Activated CD4-positive, alpha-beta T cell treated with anti-CD3 and anti-CD28 coated beads, Interleukin-2, amount 50 U/mL, for 1 hour (primary cell): ENCODE measurements at places on chromosomes 2 and 18.

DNA sequence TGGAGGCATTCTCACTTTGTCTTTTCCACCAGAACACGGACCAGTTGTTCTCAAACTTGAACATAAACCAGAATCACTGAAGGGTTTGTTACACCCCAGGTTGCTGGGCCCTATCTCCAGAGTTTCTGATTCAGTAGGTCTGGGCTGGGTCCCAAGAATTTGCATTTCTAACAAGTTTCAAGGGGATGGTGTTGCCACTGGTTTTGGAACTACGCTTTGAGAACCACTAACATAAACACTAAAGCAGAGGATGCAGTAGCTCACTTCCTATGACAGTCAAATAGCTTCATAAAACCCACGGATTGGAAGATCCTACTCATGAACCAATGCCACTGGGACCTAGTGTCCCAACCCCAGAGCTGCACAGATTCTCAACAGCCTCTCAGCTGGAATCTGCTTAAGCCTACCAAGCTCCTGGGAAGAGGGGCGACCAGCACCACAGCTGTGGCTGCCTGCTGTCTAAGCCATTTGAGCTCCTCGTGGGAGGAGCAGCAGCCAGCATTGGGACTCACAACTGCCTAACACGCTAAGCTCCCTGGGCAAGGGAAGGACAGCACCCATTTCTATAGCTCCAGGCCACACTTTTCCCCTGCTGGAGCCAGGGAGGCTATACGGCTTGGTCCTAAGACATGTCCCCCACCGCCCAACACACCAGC lies 62.5 kb downstream of the C1D start:
- DNase-seq: no peak

- no peak for DNase-seq
Observed at GRCh38 chr2:241901500-241902351, 32.2 kb downstream of the RTP5 start.

DNA sequence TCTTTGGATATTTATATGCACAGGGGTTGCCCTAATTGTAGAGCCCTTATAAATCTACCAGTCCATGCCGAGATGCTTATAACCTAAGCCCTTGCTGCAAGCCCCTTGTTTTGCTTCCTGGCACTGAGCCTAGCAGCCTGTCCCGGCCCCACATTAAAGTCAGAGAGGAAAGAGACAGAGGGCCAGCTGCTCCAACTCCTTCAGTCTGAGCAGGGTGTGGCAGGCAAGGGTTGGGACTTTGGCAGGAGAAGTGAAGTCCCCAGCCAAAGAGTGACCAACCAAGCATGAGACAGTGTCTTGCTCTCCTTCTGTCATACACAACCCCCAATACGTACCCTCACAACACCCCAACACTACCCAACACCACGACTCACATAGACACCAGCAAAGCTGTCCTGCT lies 54.7 kb upstream of the FZD7 start:
- DNase-seq: no peak

GRCh38 chr2:144690771-144691170 lies 170.9 kb upstream of the ZEB2 start:
- DNase-seq: no peak

- no peak for DNase-seq
Observed at GRCh38 chr2:7685342-7686015, 768.3 kb downstream of the RNF144A start.

DNA sequence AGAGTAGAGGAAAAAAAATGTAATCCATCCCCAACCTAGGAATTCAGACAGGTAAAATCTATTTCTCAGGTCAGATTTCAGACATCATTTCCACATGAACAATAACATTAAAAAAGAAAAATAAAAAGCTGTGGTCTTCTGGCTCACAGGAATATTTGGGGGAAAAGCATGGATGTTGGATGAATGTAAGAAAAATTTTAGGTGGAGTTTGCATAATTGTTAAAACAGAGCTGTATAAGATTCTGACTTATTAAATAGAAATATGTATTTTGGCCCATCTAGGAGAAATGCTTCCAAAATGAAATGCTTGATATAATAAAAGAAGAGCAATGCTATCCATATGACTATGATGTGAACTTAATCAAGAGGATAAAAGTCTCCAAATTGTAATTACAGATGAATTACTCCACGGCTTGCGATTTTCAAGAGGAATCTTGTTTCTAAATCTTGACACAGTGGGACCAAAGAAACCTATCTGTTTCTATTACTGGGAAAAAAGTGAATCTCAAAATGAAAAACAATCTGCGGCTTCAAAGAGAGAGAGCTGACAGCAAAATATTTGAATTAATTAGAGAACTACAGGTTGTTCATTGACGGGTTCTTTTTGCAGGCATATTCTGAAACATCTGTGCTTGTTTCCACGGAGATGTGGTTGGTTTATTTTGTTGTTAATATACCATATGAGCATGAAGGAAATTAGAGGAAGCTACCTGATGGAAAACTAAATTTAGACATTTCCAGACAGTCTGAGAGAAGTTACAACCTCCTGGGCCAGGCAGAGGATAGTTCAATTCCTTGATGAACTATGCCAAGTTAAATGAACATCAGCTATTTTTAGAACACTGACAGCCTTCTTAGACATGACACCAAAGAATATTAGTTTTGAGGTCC lies 468.7 kb downstream of the PID1 start:
- DNase-seq: no peak

- DNase-seq: no peak
Observed at GRCh38 chr2:235551965-235552364, 58.1 kb downstream of the AGAP1 start.

- DNase-seq: no peak
Observed at GRCh38 chr18:55189972-55190371, 230.7 kb upstream of the CCDC68 start.

DNA sequence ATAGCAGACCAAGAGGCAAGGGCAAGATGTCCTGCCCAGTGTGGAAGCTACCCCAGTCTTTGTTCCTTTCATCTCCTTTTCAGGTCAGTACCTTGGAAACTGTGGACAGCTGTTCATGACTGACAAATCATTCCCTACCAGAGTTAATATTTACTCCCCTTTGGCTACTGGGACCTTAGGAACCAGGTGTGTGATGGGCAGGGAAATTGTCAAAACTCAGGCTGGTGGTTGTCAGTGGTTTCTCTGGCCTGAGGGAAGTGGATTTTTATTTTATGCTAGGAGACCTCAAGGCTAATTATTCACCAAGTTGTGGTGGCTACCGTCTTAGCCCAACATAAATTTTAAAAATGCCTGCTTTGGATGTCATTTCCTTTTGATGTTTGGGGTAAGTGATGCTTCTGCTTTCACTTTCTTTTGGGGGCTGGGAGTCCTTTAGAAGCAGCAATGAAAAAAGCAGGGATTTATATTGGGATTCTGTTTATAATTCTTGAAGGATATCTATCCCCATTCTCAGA lies 119.3 kb downstream of the SETBP1 start:
- no peak for DNase-seq

DNA sequence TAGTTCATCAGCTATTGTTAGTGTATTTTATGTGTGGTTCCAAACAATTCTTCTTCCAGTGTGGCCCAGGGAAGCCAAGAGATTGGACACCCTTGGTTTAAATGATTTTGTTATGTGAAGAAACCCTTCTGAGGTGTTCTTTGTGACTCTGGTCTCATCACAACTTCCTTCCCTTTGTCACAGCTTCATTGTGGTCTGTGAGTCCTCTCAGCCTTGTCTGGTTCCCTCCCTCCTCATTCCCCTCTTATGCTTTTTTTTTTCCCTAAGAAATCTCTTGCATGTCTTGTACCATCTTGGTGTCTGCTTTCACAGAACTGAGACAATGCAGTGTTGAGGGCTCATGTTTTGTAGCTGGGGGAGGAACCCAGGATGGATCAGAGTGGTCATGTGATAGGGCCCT lies 118.9 kb downstream of the TMEM182 start:
- no peak for DNase-seq

DNA sequence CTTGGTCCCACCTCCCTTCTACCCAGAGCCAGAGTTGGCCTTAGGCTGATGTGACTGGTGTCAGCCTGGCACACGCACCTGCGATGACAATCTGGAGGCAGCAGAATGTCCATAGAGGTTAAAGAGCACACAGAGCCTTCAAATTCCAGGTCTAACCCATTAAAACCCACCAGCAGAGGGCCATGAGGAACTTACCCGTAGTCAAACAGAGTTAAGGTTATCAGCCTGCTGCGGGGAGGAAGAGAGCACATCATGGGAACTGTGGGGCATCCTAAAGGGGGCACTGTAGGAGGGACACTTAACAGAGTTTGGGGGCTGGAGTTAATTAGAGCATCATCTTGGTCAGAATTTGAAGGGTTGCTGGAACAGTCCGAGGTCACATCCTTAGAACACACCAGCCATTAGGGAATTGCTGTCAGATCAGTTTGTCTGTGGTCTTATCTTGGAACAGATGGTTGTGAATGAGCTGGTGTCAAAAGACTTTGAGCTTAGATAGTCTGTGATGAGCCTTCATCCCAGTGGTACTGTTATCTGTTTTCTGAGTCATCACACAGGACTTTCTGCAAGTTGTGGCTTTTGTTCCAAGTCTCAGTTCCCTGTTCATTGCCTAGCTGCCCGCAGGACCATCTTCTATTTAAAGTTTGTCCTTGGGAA lies 248.6 kb downstream of the LOXHD1 start:
- DNase-seq: no peak

- no peak for DNase-seq
Observed at GRCh38 chr2:112891385-112891831, 19.6 kb upstream of the IL37 start.

DNA sequence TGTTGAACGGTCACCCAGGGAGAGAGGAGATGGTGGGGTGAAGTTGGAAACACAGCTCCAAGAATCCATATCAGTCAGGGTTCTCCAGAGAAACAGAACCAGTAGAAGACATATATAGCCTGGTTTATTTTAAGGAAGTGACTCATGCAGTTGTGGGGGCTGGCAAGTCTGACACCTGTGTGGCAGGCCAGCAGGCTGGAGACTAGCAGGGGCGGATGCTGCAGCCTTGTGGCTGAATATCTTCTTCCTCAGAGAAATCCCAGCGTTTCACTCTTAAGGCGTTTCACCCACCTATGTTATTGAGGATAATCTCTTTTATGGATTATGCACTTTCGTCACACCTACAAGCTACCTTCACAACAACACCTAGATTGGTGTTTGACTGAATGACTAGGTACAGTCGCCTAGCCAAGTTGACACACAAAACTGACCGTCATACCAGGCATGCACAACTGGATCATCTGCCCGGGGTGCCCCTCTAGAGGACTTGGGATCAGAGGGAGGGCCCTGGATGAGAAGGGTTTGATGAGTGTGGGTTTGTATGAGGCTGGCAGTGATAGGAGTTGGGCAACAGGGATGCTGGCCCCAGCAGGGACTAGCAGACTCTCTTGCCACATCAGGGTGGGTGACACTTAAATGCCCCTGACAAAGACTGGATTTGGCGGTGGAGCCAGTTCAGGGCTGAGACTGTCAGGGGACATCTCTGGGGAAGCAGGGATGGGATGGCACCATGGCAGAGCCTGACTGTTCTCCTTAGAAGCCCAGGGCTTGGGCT lies 23.4 kb downstream of the MROH2A start:
- DNase-seq: no peak

- no peak for DNase-seq
Observed at GRCh38 chr2:164335128-164335527, 286.2 kb downstream of the GRB14 start.

DNA sequence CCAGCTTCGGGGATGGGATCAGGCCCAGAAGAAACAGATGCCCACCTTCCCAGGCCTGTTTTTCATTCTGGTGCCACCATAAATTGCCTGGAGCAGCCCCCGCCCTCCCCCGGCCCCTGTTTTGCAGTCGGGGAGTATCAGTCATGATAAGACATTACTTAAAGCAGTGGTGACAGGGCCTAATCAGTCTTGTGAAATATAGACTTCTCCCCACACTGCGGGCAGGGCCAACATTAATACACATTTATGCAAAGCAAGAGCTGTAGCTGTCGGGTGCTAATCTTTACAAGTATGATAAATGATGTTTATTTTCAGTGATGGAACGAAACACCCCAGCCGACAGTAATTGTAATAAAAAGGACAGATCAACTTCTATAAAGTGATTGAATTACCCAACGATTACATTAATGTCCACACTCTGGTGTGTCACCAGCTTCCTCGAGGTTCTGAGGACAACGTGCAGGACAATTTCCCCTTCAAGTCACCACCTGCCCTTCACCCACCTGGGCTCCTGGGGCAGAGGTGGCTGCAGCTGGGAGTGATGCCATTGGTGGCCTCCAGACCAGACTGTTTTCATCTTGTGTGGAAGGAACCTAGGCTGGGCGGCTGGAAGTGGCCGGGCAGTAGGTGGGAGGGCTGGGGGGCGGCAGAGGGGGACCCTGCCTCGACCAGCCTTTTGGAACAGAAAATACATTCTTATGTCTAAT lies 226.0 kb downstream of the TFCP2L1 start:
- no peak for DNase-seq

DNA sequence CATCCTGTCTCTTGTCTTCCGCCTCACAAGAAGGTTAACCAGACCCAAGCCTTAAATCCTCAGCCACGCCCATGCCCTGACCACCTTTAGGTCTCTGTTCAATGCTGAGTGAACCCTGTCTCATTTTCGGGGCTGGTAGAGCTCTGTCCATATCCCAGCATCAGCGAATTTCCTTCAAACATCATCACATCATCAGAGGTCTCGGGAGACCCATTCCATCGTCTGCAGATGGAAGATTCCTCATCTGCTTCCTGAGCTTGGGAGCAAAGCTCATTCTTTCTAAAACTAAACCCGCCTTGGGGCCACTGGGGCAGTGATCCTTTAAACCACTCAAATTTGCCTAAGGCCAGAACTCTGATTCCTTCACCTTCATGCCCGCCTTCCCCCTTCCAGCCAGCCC lies 173.7 kb downstream of the TTC32 start:
- no peak for DNase-seq

- DNase-seq: no peak
Observed at GRCh38 chr2:236661762-236662110, 92.1 kb downstream of the ACKR3 start.

GRCh38 chr18:63980027-63980426 lies 10.1 kb downstream of the SERPINB8 start:
- no peak for DNase-seq

GRCh38 chr2:17043173-17043572 lies 377.5 kb upstream of the CYRIA start:
- DNase-seq: no peak

DNA sequence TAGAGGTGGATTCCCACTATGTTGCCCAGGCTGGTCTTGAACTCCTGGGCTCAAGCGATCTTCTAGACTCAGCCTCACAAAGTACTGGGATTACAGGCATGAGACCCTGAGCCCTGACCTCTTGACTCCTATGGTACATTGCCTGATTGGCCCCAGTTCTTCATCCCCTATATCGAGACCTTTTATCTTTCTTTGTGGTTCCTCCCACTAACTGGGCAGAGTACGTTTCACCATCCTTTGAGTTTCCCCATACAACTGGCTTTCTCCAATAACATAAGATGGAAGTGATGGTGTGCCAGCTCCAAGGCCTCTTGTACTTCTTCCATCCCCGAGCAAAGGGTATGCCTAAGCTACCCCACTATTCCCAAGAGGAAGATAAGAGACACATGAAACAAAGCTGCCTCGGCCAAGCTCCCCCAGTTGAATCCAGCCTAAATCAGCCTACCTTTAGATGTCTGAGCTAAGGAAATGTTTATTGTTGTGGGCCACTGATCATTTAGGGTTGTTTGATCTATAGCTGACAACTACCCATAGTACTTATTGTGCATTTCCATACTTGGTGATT lies 8.3 kb upstream of the TMEM247 start:
- no peak for DNase-seq

GRCh38 chr2:144281476-144281875 lies 238.4 kb downstream of the ZEB2 start:
- no peak for DNase-seq

- no peak for DNase-seq
Observed at GRCh38 chr18:10349561-10349960, 104.9 kb upstream of the APCDD1 start.
